Caudate nucleus (tissue), 63 donors: ENCODE measurements at places on chromosomes 2 and 18.

GRCh38 chr2:23791030-23791429, 135.9 kb downstream of the ATAD2B start:
- DNase-seq: no peak

DNA sequence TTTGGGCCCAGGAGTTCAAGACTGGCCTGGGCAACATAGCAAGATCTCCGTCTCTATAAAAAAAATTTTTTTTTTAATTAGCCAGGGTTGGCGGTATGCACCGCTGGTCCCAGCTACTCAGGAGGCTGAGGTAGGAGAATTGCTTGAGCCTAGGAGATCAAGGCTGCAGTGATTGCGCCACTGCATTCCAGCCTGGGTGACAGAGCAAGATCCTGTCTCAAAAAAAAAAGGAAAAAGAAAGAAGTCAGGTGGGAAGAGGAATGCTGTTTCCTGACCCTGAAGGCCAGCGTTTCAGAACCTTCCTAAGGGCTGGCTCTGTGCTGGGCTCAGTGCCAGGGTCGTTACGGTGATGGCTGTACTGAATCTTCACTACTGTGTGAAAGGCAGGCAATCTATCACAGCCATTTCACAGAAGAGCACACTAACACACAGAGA, 35.0 kb upstream of the AGAP1 start:
- DNase-seq: no peak

DNA sequence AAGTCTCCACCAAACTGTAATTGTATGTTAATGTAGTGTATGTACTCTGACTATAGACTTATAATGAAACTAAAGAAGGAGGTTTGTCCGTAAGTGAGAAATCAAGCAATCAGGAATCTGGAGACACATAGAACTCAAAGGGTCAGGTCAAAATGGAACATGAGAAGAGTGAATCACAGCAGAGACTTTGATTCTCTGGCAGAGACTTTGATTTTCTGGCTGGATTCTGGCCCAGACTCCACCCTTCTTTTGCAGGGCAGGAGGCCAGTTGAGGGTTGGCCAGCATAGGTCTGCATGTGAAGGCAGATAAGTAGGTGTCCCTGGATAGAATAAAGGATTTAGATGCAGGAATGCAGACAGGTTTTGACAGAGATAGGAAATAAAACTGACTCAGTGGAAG, 11.0 kb upstream of the NCKAP5 start:
- DNase-seq: no peak

- no peak for DNase-seq
Observed at GRCh38 chr18:40867459-40867858, 1087.6 kb upstream of the PIK3C3 start.

- DNase-seq: no peak
Observed at GRCh38 chr2:24824966-24825882, 32.0 kb downstream of the CENPO start.

- DNase-seq: no peak
Observed at GRCh38 chr2:227813562-227814353, at the start of gene CCL20. Gene CCL20, plus strand, starts transcription at chr2:227813842. Its CDS starts 70 bp downstream, at chr2:227813912.

- no peak for DNase-seq
Observed at GRCh38 chr2:71006955-71007799, 12.5 kb upstream of the TEX261 start.

- no peak for DNase-seq
Observed at GRCh38 chr2:167953776-167954175, 293.6 kb downstream of the STK39 start.

DNA sequence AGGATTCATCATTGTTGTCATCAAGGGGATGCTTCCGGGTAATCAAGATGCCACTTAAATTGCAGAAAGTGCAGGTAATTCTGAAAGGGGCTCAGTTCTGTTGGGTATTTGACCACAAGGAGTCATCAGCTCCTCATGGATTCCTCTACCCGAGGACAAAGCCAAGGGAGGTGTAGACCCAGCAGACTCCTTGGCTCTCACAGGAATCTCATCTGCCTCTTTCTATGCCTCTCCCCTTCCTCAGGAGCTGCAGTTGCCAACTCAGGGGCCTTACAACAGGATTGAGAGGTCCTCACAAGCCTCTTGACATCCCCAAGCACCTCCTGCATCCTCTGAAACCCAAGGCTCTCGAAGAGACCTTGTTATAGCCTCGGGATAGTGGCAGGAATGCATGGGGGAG, 44.0 kb downstream of the ITGB6 start:
- no peak for DNase-seq

DNA sequence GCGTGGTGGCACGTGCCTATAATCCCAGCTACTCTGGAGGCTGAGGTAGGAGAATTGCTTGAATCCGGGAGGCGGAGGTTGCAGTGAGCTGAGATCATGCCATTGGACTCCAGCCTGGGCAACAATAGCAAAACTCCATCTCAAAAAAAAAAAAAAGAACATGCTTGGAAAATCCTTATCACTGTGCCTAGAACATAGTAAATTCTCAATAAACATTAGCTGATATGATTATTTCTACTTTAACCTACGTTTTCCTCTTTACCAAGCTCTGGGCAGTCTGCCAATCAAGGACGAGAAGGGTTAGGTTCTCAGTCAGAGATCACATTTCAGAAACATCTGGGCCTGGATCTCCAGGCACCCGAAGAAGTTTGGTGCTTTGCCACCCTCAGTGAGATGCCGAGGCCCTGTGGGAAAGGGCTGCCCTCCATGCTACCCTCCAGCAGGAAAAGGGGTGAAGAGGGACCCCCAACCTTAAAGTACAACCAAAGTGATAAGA, 107.7 kb downstream of the BCL11A start:
- no peak for DNase-seq

DNA sequence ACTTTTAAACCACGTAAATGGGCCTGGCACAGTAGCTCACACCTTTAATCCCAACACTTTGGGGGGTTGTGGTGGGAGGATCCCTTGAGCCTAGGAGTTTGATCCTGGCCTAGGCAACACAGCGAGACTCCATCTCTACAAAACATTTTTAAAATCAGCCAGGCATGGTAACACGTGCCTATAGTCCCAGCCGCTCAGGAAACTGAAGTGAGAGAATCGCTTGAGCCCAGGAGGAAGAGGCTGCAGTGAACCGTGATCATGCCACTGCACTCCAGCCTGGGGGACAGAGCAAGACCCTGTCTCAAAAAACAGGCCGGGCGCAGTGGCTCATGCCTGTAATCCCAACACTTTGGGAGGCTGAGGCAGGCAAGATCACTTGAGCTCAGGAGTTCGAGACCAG, 12.2 kb downstream of the ROCK1 start:
- DNase-seq: no peak

GRCh38 chr2:230254152-230254881, 28.8 kb downstream of the SP140 start:
- no peak for DNase-seq
